Renal cortical epithelial cell (primary cell): ENCODE measurements at places on chromosomes 2 and 18. TPM values are rescaled to one million over a fixed set of nuclear protein-coding genes. Genes with fewer than 3 reads are reported as not detected.

DNA sequence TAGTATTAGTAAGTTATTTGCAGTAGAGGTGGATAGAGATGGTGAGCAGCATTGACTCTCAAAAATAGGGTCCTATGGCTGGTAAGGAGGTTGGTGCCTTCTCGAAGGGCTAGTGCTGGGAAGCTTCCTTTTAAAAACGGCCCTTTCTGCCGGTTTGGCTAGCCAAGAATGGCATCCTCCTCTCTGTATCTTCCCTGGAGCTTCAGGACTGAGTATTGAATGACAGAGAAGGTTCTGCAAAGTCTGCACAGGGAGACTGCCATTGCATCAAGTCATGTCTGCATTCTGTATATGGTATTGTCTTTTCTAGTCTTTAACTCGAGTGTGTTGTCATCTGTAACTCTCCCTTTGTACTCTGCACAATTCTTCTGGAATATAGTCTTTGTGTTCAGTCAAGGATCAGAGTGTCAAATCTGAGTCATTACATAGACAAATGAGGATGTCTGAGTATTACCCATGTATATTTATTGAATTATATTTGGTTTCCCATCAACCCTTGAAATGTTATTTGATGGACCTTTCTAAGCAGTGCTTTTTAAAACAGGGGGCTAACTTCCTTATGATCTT is 1.1 kb downstream of the LDLRAD4 start:
- no peak for DNase-seq

DNA sequence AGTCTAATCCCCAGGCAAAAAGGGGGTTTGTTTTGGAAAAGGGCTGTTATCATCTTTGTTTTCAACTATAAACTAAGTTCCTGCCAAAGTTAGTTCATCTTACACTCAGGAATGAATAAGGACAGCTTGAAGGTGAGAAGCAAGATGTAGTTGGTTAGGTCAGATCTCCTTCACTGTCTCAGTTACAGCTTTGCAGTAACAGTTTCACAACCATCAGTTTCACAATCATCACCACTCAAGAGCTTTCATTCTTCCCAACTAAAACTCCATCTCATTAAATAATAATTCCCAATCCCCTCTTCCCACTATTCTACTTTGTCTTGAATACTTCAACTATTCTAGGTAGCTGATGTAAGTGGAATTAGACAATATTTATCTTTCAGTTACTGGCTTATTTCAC is 200.9 kb downstream of the NYAP2 start:
- no peak for DNase-seq

Gene PDE1A
- total RNA-seq = 3.8 and 203 TPM in 2 replicates

Gene MDH1B
- total RNA-seq = 0.87 and 3.7 TPM in 2 replicates

Gene ASB18
- not detected in 2 replicates for total RNA-seq

DNA sequence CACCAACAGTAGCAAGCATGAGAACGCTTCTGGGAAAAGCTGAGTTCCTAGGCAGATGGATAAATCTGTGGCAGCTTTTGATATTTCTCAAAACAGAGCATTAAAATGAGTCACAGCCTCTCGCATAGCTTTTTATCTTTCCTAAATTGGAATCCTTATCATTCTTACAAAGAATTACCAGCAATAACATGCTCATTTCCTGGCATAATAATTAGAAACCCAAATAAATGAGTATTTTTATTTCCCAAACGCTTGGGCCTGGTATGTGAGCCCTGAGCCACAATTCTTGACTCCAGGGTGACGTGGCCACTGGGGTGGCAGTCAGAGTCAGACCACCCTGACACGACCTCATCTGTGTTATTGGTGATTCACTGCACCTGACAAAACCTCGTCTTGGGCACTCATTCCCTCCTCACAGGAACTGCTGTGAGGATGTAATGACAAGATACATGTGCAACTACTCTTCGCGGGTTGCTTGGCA is 210.7 kb downstream of the ARL4C start:
- no peak for DNase-seq

DNA sequence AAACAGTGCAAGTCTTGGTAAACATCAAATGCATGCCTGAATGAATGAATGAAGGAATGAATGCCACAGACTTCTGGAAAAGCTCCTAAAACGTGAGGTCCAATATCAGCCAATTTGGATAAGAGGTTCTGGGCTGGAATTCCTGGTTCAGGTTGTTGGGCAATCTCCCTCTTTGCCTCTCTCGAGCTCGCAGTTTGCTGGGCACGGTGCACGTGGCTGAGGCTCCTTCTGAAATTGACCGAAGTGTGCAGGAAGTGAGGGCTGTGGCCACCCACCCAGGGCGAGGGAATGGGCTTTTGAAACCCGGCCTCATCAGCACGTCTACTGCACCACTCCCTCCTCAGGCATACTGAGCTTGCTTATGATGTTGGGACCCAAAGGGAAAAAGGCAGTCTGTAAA is 288.8 kb upstream of the HS6ST1 start:
- no peak for DNase-seq

Gene CPLX4
- total RNA-seq = not detected in 2 replicates

GRCh38 chr2:45614871-45615415 is 3.9 kb upstream of the SRBD1 start:
- no peak for DNase-seq

Gene PER2
- 1.0 and 3.7 TPM in 2 replicates for total RNA-seq

Gene PROKR1
- total RNA-seq = not detected in 2 replicates

DNA sequence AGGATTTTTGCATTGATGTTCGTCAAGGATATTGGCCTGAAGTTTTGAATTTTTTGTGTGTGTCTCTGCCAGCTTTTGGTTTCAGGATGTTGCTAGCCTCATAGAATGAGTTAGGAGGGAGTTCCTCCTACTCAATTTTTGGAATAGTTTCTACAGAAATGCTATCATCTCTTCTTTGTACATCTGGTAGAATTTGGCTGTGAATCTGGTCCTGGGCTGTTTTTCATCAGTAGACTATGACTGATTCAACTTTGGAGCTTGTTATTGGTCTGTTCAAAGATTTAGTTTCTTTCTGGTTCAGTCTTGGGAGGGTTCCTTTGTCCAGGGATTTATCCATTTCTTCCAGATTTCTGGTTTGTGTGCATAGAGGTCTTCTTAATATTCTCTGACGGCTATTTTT is 166.7 kb downstream of the ST6GAL2 start:
- DNase-seq = no peak

Gene POU3F3
- total RNA-seq = 32.8 and 81.9 TPM in 2 replicates

DNA sequence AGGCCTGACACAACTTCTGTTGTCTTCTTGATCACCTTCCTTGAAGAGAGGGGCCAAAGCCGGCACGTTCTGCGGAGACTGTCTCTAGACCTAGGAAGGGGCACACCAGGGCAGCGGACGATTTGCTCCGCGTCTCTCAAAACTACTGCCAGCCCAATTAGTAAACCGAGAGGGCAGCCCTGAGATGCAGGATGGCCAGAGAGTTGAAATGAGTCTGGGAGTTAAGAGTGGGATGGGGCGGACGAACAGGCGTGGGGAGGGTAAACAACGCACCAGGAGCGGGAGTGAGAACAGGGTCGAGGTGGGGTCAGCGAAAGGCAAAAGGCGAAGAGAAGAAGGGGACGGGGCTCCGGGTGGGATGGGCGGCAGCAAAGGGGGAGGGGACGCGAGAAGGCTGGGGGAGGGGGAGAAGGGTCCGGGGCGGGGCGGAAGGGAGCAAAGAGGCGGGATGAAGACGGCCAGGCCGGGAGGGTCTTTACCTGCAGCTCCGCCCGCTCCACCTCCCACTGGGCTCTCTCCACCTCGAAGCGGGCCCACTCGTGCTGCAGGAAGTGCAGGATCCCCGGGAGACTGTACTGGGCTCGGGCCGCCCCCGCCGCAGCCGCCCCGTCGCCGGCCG is 476 bp downstream of the STRN start:
- no peak for DNase-seq

GRCh38 chr2:119011162-119011909 is 69.3 kb downstream of the MARCO start:
- no peak for DNase-seq

DNA sequence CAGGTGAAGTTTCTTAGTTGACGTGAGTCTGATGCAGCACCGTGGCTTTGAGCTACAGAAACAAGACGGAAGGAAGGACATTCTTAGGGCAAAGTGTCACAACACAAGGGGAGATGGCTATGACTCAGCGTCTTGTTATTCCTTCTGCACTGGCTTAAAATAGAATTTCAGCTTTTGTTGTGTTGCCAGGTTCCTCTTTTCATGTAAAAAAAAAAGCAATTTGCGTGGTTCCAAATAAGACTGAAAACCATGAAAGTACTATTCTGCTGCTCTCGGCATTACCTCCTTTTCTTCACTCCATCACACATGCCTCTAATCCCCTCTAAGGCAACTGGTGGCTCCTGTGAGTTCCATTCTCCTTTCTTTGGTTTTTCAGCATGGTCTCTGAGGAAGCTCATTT is 150.1 kb downstream of the ANTXR1 start:
- peak; percentile 91 for DNase-seq

Gene STARD6
- 0.15 and 0.69 TPM in 2 replicates for total RNA-seq

DNA sequence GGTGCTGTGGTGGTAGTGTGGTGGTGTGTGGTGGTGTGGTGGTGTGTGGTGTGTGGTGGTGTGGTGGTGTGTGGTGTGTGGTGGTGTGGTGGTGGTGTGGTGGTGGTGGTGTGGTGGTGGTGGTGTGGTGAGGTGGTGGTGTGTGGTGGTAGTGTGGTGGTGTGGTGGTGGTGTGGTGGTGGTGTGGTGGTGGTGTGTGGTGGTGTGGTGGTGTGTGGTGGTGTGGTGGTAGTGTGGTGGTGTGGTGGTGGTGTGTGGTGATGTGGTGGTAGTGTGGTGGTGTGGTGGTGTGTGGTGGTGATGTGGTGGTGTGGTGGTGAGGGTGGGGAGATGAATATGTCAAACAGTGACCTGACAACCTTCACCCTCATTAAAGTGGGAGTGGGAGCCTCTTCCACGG is 55.6 kb upstream of the DLGAP1 start:
- DNase-seq = no peak

- DNase-seq = peak; percentile 76
These were observed 306.9 kb downstream of the GULP1 start for GRCh38 chr2:188598551-188598950.

GRCh38 chr2:221779614-221780067 is 207.5 kb upstream of the EPHA4 start:
- DNase-seq = peak; percentile 94

GRCh38 chr2:57450170-57450569 is 596.4 kb upstream of the VRK2 start:
- no peak for DNase-seq

Gene PCARE
- not detected in 2 replicates for total RNA-seq

GRCh38 chr2:66443979-66444861 is 9.3 kb downstream of the MEIS1 start:
- DNase-seq = no peak

- DNase-seq = no peak
These were observed 38.8 kb upstream of the ERMN start for GRCh38 chr2:157364257-157364974.

Gene AGXT
- not detected in 2 replicates for total RNA-seq

Gene PLB1
- total RNA-seq = 1.2 and 2.1 TPM in 2 replicates

GRCh38 chr2:112074506-112074905 is 19.4 kb downstream of the TMEM87B start:
- no peak for DNase-seq

DNA sequence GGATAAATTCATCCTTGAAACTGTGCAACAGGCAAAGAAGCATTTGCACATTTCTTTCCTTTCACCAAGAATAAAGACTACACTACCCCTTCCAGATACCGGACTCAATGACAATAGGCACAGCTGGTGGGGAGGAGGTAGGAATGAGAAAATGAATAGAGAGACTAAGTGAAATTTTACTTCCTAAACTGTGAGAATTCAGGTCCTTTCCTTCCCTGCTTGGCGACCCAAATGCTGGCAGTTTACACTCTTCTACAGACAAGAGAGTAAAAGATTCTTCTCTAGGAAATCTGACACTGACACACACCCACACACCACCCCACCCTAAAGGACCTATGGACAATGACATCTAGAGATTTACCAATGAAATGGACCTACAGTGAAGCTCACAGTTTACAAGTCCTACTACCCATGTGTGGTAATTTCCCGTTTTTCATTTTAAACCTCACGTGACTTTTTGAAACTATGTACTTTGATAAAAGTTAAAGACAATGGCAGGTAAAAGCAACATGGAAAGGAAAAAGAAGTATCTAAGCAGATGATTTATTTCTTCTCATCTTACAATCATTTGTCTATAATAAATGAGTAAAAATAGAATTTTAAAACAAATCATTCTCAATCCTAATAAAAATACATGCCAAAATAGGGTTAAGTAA is 27.9 kb downstream of the REV1 start:
- no peak for DNase-seq

- DNase-seq = no peak
These were observed 42.4 kb downstream of the KIF5C start for GRCh38 chr2:148917431-148917830.

- no peak for DNase-seq
These were observed 586.0 kb upstream of the VRK2 start for GRCh38 chr2:57460396-57461276.

DNA sequence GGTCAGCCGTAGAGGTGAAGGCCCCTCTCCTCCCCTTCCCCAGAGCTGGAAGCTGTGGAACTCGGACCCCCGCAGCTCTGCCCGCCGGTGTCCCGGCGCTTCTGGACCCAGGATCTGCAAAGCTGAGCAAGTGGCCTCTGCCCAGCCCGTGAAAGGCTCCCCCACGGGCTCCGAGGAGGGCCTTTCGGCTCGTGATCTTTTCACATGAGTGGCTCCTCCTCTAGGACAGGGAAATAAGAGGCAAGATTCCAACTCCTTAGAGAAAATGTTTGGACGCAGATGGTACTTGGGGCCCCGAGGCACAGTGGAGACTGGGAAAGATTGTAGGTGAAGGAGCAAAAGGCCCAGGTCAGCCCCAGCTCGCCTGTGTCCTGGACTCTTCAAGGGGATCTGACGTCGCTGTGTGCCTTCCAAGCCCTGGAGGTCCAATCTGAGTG is 48.2 kb upstream of the SP3 start:
- peak; percentile 32 for DNase-seq

- DNase-seq = no peak
These were observed 399.1 kb upstream of the ATP5MC3 start for GRCh38 chr2:175580652-175581051.

- no peak for DNase-seq
These were observed 29.7 kb downstream of the DGKD start for GRCh38 chr2:233384015-233384414.

DNA sequence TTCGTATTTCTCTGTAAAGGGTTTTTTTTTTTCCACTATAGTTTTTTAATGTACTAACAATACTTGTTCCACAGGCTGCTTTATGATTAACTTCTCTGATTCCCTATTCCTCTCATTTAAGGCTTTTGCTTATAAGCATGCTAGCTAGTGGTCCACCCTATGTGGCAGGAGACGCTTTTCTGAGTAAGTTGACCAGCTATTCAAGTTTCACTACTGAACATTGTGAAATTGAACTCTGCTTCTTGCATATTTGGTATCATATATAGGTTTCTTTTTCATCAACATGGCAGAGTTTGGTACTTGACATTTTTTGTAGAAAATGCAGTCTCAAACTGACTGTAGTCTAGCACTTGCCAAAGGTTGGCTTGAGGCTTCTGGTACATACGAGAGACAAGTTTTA is 74.2 kb downstream of the OTX1 start:
- DNase-seq = no peak

GRCh38 chr18:274313-274712 is 6.5 kb upstream of the THOC1 start:
- DNase-seq = no peak

Gene FOXD4L1
- 0.20 TPM in 1 of 2 replicates, not detected in the other for total RNA-seq

Gene GALNT5
- 3.7 and 10.1 TPM in 2 replicates for total RNA-seq

- no peak for DNase-seq
These were observed 145.1 kb downstream of the TDRD15 start for GRCh38 chr2:21268878-21269224.

Gene FAM237A
- not detected in 2 replicates for total RNA-seq

GRCh38 chr2:64024259-64024949 is 5.2 kb upstream of the VPS54 start:
- no peak for DNase-seq
